ENCODE measurements at places on chromosomes 13 and 19. TPM values are rescaled to one million over a fixed set of nuclear protein-coding genes. Genes with fewer than 3 reads are reported as not detected.

The PGLYRP1 gene
- not detected for polyA plus RNA-seq

The COL4A1 gene
- polyA plus RNA-seq = 210 TPM

The LILRB5 gene
- polyA plus RNA-seq = not detected

- DNase-seq = no peak
Measured at GRCh38 chr13:103759361-103759760, 693.1 kb upstream of the SLC10A2 start.

- peak; percentile 100 for DNase-seq
Measured at GRCh38 chr19:38850436-38850975, 720 bp upstream of the HNRNPL start.

GRCh38 chr19:33256261-33256660, 30.6 kb upstream of the SLC7A10 start:
- no peak for DNase-seq
